Naive thymus-derived CD8-positive, alpha-beta T cell (primary cell): ENCODE measurements at places on chromosomes 3 and 15. TPM values are rescaled to one million over a fixed set of nuclear protein-coding genes. Genes with fewer than 3 reads are reported as not detected.
A peak's percentile ranks its signal among the peaks of the same experiment; 100 is the strongest.

DNAH12 gene
- 0.65 TPM for total RNA-seq

GRCh38 chr3:11850003-11850402 is 3.3 kb upstream of the TAMM41 start:
- H3K4me3 ChIP-seq = no peak overlapping the region
- H3K27me3 ChIP-seq = peaks cover 10% of the 10 kb centered on the region
- H3K4me1 ChIP-seq = peaks cover 30% of the 10 kb centered on the region
- H3K27ac ChIP-seq = no peak overlapping the region
- peaks cover 2% of the 10 kb centered on the region for H3K36me3 ChIP-seq

GRCh38 chr15:40047415-40048210 is 8.6 kb upstream of the SRP14 start:
- peaks cover 35% of the 10 kb centered on the region for H3K4me1 ChIP-seq
- DNase-seq = no peak
- peak overlapping the region; percentile 94 for H3K27ac ChIP-seq
- no peaks in the 10 kb centered on the region for H3K36me3 ChIP-seq

GASK1A gene
- 0.14 TPM for total RNA-seq

SPESP1 gene
- 0.60 TPM for total RNA-seq

ATR gene
- 49.9 TPM for total RNA-seq

DNA sequence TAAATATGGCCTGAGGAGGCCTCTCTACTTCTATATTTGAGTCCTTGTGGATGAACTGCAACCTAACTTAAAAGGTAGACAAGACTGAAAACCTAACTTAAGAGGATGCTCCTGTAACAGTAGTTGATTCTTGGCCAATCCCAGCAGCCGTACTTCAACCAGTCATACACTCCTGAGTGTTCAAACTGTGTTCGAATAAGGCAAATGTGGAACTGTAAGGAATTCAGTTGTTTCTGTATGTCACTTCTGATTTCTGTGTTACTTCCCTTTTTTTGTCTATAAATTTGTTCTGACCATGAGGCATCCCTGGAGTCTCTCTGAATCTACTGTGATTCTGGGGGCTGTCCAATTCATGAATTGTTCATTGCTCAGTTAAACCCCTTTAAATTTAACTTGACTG is 20.5 kb downstream of the GALK2 start:
- DNase-seq = no peak
- H3K27ac ChIP-seq = no peak overlapping the region
- peaks cover 12% of the 10 kb centered on the region for H3K36me3 ChIP-seq

DAZL gene
- not detected for total RNA-seq

IFT57 gene
- 21.5 TPM for total RNA-seq

DNA sequence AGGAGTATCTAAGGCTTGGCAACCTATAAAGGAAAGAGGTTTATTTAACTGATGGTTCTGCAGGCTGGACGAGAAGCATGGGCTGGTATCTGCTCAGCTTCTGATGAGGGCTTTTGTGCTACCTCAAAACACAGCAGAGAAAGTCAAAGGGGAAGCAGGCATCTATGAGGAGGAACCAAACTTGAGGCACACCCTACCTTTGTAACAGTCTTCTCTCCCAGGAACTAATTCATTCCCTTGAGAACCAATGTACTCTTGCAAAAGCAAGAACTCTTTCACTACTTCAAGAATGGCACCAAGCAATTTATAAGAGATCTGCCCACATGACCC is 109.0 kb downstream of the CGGBP1 start:
- H3K4me1 ChIP-seq = no peaks in the 10 kb centered on the region
- no peaks in the 10 kb centered on the region for H3K36me3 ChIP-seq
- H3K27me3 ChIP-seq = peaks cover 12% of the 10 kb centered on the region

- H3K4me3 ChIP-seq = no peak overlapping the region
- H3K27me3 ChIP-seq = no peaks in the 10 kb centered on the region
- no peaks in the 10 kb centered on the region for H3K36me3 ChIP-seq
- H3K4me1 ChIP-seq = no peaks in the 10 kb centered on the region
- H3K27ac ChIP-seq = no peak overlapping the region
These were observed 229.0 kb downstream of the MAGI1 start for GRCh38 chr3:65809641-65810150.

FOXL2NB gene
- total RNA-seq = not detected

- no peak overlapping the region for H3K27ac ChIP-seq
- H3K4me1 ChIP-seq = peaks cover 65% of the 10 kb centered on the region
- peaks cover 4% of the 10 kb centered on the region for H3K36me3 ChIP-seq
- no peak overlapping the region for H3K4me3 ChIP-seq
- H3K27me3 ChIP-seq = no peaks in the 10 kb centered on the region
- no peak for DNase-seq
These were observed 148.5 kb downstream of the IGF1R start for GRCh38 chr15:98796685-98797357.

GRCh38 chr3:47452453-47453215 is 23.1 kb downstream of the SCAP start:
- no peaks in the 10 kb centered on the region for H3K36me3 ChIP-seq
- no peaks in the 10 kb centered on the region for H3K27me3 ChIP-seq
- H3K4me3 ChIP-seq = no peak overlapping the region
- H3K27ac ChIP-seq = no peak overlapping the region
- H3K4me1 ChIP-seq = peaks cover 55% of the 10 kb centered on the region

DNA sequence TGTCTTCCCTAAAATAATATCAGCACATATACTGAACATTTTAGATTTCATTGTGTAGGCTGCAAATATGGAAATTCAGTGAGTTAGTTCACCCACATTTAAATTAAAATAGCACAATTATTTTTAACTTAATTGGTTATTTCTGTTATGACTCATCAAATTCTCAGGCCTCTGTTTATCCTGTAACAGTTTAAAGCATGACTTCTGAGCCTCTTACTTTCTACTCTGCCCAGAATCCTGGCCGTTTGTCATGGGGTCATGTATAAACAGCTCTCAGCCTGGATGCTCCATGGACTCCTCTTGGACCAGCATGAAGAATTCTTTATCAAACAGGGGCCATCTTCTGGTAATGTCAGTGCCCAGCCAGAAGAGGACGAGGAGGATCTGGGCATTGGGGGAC is 12.2 kb downstream of the TUBGCP4 start:
- no peaks in the 10 kb centered on the region for H3K27me3 ChIP-seq
- H3K36me3 ChIP-seq = peaks cover 86% of the 10 kb centered on the region
- H3K4me1 ChIP-seq = no peaks in the 10 kb centered on the region
- DNase-seq = no peak

- H3K27ac ChIP-seq = no peak overlapping the region
- no peaks in the 10 kb centered on the region for H3K4me1 ChIP-seq
- H3K27me3 ChIP-seq = no peaks in the 10 kb centered on the region
- peaks cover 3% of the 10 kb centered on the region for H3K36me3 ChIP-seq
- DNase-seq = no peak
- no peak overlapping the region for H3K4me3 ChIP-seq
These were observed 10.2 kb downstream of the GLCE start for GRCh38 chr15:69170597-69170996.

DNA sequence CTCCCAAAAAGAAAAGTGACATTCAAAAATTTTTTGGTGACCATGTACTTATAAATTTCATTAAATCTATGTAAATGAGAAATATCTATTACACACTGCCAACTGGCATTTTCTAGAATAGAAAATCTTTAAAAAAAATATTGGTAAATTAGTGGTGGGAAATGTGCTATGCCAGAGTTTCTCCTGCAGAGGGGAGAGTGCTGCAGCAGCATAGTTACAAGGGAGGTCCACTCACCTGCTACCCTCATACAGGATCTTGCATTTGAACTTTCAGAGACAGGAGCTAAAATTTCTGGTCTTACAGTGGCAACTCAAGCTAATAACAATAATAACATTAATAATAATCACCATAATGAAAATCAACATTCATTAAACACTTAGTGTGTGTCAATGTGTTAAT is 459.6 kb downstream of the NSUN3 start:
- no peak overlapping the region for H3K4me3 ChIP-seq
- DNase-seq = no peak
- no peaks in the 10 kb centered on the region for H3K4me1 ChIP-seq
- H3K36me3 ChIP-seq = no peaks in the 10 kb centered on the region

FANCD2 gene
- total RNA-seq = 21.5 TPM

CASR gene
- total RNA-seq = not detected

GRAMD2A gene
- not detected for total RNA-seq

- peaks cover 45% of the 10 kb centered on the region for H3K4me1 ChIP-seq
- H3K27me3 ChIP-seq = peaks cover 6% of the 10 kb centered on the region
- DNase-seq = no peak
- peak overlapping the region; percentile 99 for H3K27ac ChIP-seq
- H3K36me3 ChIP-seq = no peaks in the 10 kb centered on the region
These were observed 857 bp downstream of the AEN start for GRCh38 chr15:88621789-88622604.

- H3K4me1 ChIP-seq = peaks cover 4% of the 10 kb centered on the region
- no peak for DNase-seq
- no peak overlapping the region for H3K4me3 ChIP-seq
- H3K27me3 ChIP-seq = peaks cover 18% of the 10 kb centered on the region
These were observed 115.0 kb upstream of the VEPH1 start for GRCh38 chr3:157618075-157618760.

- no peak for DNase-seq
- no peaks in the 10 kb centered on the region for H3K27me3 ChIP-seq
- no peaks in the 10 kb centered on the region for H3K36me3 ChIP-seq
- H3K27ac ChIP-seq = no peak overlapping the region
These were observed 37.2 kb upstream of the BLM start for GRCh38 chr15:90679959-90680358.

- DNase-seq = no peak
- H3K27ac ChIP-seq = peak overlapping the region; percentile 42
- peaks cover 72% of the 10 kb centered on the region for H3K4me1 ChIP-seq
- peaks cover 10% of the 10 kb centered on the region for H3K36me3 ChIP-seq
- H3K4me3 ChIP-seq = peak overlapping the region; percentile 34
These were observed 10.1 kb downstream of the LINS1 start for GRCh38 chr15:100591835-100592234.

CLDN18 gene
- not detected for total RNA-seq

GRCh38 chr3:148681080-148681479 is 16.6 kb upstream of the AGTR1 start:
- DNase-seq = no peak
- no peak overlapping the region for H3K4me3 ChIP-seq
- H3K27me3 ChIP-seq = peaks cover 2% of the 10 kb centered on the region
- H3K36me3 ChIP-seq = no peaks in the 10 kb centered on the region
- H3K4me1 ChIP-seq = no peaks in the 10 kb centered on the region

DNA sequence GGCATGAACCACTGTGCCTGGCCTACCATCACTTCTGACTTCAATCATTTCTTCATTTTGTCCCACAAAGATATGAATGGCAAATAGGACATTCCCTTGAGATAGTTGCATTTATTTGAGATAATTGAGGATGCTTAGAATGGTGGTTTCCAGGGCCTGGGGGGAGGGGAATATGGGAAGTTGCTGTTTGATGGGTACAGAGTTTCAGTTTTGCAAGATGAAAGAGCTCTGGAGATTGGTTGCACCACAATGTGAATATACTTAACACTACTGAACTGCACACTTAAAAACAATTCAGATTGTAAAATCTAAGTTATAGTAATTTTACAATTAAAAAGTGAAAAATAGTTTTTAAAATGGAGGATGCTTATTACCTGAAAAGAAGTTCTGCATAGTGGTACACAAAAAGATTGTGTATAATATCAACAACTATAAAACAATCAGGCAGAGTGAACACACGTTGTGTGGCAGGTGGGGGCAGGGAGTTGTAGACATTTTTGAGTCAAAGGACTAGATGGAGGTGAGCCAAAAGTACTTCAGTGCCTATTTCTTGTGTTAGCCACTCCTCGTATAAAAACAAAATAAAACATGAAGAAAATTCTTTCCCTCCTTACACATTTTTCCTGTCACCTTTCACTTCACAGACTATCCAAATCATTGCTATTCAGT is 18.5 kb upstream of the RIOX2 start:
- no peaks in the 10 kb centered on the region for H3K36me3 ChIP-seq
- peak overlapping the region; percentile 60 for H3K4me3 ChIP-seq
- DNase-seq = no peak
- peaks cover 29% of the 10 kb centered on the region for H3K4me1 ChIP-seq

SELENOK gene
- total RNA-seq = 38.2 TPM

MITF gene
- total RNA-seq = 0.33 TPM

DNA sequence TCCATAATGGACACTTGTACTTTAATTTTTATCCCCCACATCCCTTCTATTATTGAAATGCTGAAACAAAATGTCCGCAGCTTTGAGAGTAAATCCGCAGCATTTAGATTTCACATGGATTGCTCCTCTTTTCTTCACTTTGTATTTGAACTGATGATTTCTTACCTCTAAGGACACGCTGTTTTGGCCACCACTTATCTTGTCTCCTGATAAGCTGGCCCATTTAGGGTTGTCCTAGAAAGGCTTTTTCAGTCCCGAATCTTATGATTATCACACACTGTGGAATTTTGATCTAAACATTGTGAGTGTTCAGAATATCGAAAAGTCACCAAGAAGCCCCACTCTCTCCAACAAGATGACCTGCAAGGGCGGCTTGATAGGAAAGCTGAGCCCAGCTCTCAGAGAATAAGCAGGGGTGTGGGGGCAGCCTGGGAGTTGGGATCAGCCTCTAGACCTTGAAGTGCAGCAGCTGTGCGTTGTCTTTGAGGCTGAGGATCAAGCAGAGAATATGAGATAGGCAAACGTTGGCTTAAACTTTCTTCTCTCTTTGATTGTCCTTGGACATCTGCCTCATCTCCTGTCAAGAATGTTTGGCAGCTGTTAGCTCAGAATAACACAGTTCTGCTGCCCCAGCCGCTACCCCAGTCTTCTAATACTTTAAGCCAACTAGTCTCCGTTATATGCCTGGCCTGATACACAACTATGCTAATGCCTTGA is 399.7 kb upstream of the NR2F2 start:
- H3K4me3 ChIP-seq = no peak overlapping the region
- DNase-seq = no peak
- no peak overlapping the region for H3K27ac ChIP-seq
- peaks cover 17% of the 10 kb centered on the region for H3K4me1 ChIP-seq

- no peak for DNase-seq
- no peak overlapping the region for H3K27ac ChIP-seq
- no peak overlapping the region for H3K4me3 ChIP-seq
These were observed 57.5 kb upstream of the GSK3B start for GRCh38 chr3:120151791-120152190.

GRCh38 chr15:33500432-33501195 is 189.8 kb downstream of the RYR3 start:
- no peaks in the 10 kb centered on the region for H3K36me3 ChIP-seq
- no peak for DNase-seq
- no peaks in the 10 kb centered on the region for H3K4me1 ChIP-seq
- peaks cover 35% of the 10 kb centered on the region for H3K27me3 ChIP-seq

DNA sequence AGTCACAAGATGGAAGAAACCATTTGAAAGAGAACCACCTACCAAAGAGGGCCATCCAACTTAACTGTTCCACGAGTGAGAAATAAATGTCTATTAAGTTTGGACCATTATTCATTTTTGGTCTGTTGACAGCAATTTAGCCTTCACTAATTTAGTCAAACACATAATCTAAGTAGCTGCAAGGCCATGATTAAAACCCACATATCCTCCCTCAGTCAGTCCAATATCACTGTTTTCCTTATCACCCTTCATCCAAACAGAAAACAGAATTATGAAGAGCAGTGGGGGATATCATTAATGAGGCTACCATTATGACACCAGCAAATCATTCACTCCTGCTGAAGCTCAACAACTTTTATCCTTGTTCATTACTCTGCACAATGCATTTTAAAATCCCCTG is 52.0 kb downstream of the PIK3CB start:
- DNase-seq = no peak
- no peak overlapping the region for H3K27ac ChIP-seq
- no peaks in the 10 kb centered on the region for H3K27me3 ChIP-seq

SECISBP2L gene
- 53.9 TPM for total RNA-seq

- no peaks in the 10 kb centered on the region for H3K36me3 ChIP-seq
- H3K4me3 ChIP-seq = no peak overlapping the region
- peaks cover 8% of the 10 kb centered on the region for H3K27me3 ChIP-seq
- DNase-seq = no peak
These were observed 822 bp downstream of the ZNF385D start for GRCh38 chr3:21750080-21750696.
